Activated naive CD4-positive, alpha-beta T cell treated with anti-CD3 and anti-CD28 coated beads for 36 hours (primary cell): ENCODE measurements at places on chromosomes 4 and X. TPM values are rescaled to one million over a fixed set of nuclear protein-coding genes. Genes with fewer than 3 reads are reported as not detected.
A peak's percentile ranks its signal among the peaks of the same experiment; 100 is the strongest.

DNA sequence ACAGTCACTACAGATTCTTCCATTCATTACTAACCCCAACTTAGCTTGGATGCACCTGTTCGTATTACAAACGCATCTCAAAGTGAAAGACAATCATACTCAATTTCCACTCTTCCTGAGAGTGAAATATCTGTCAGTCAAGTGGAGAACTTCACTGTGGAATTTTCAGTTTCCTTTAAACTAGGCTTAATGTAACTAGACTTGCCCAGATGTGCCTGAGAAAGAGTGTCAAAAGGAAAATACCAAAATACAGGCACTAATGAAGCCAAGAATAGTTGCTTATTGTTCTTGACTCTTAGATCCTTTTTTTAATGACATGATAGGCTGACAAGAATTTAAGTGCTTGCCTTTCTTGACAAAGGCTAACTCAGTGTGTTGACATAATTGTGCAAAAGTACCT, 72.4 kb upstream of the NR3C2 start:
- DNase-seq, result no peak

GRCh38 chrX:134377537-134377936, 82.4 kb upstream of the HPRT1 start:
- peak; percentile 34 for DNase-seq

DNA sequence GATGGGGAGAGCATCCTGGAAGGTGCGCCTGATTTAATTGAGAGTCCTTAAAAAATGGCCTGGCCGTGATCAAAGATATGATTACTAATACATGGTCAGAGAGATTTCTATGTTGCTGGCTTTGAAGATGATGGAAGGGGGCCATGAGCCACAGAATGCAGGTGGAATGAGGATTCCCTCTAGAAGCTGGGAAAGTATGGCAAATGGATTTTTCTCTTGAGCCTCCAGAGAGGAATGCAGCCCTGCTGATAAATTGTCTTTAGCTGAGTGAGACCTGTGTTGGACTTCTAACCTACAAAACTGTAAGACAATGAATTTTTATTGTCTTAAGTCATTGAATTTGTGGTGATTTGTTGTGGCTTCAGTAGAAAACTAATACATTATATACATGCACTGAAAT, 7.7 kb downstream of the NUDT9 start:
- no peak for DNase-seq

GRCh38 chr4:183098723-183099536, at the start of gene WWC2:
WWC2 (plus strand) TSS chr4:183099257; CDS start chr4:183099492, 235 bp downstream.
- DNase-seq, result peak; percentile 64

- no peak for DNase-seq
Measured at GRCh38 chr4:107619731-107620130, 100.3 kb downstream of the PAPSS1 start.

DNA sequence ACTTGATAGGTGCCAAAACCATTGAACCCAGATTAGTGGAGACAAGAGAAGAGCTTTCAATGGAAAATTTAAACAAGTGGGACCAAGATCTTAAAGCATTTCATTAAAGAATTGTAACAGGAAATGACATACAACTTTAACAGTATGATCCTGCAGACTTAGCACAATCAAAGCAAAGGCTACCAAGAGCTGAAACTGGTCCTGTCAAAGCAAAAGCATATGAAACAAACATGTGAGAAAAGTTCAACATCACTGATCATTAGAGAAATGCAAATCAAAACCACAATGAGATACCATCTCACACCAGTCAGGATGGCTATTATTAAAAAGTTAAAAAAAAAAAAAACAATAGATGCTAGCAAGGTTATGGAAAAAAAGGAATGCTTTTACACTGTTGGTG, 425.6 kb downstream of the IL1RAPL1 start:
- no peak for DNase-seq

DNA sequence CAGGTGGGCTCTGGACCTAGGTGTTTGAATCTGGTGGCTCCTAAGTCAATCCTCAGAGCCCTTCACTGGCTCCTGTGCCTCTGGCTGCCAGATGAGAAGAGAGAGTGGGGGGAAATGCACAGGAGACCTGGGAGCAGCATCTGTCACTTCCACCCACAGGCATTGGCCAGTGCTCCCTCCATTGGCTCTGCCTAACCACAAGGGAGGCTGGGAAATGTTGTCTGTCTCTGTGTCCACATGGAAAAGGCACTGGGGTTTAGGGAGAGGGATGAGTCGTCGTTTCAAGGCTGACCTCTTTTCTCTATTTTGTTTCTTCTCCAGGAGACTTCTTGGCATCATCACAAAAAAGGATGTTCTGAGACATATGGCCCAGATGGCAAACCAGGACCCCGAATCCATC, 76.4 kb downstream of the CLCN4 start:
- no peak for DNase-seq

- DNase-seq, result no peak
Measured at GRCh38 chrX:138638996-138639395, 72.5 kb downstream of the FGF13 start.

GRCh38 chr4:154781983-154782293, 866 bp downstream of the RBM46 start:
- no peak for DNase-seq

- peak; percentile 91 for DNase-seq
Measured at GRCh38 chr4:184745831-184746795, 12.2 kb upstream of the CENPU start.

GRCh38 chrX:121876305-121876704, 828.9 kb downstream of the GLUD2 start:
- DNase-seq, result no peak

The FRMPD4 gene
- not detected for total RNA-seq

The CTAG1A gene
- total RNA-seq, result not detected

The TCEAL7 gene
- total RNA-seq, result not detected

The TCP11X2 gene
- total RNA-seq, result not detected

The GLUD2 gene
- 0.57 TPM for total RNA-seq

The TRPC3 gene
- 2.5 TPM for total RNA-seq

The TMEM154 gene
- total RNA-seq, result 20.4 TPM
